ENCODE measurements at places on chromosomes 16 and 17.

GRCh38 chr17:75457047-75457654, 716 bp downstream of the TMEM94 start:
- peak; percentile 81 for DNase-seq

- no peak for DNase-seq
Measured at GRCh38 chr16:80200079-80200478, 340.7 kb upstream of the DYNLRB2 start.

DNA sequence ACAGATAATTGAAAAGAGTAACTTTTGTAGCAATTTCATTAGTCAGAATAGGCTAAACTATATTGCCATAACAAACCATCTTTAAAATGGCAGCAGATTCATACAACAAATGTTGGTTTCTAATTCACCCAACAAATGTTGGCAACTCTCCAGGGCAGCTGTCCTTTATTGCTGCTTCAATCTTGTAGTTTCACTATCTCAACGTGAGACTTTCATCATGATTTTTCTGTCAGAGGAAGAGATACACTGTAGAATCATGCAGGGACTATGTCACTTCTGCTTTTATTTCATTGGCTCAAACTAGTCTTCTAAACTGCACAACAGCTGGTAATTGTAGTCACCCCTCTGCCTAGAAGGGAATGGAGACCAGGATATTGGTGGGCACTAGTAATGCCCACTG, 174.2 kb downstream of the TANC2 start:
- no peak for DNase-seq

DNA sequence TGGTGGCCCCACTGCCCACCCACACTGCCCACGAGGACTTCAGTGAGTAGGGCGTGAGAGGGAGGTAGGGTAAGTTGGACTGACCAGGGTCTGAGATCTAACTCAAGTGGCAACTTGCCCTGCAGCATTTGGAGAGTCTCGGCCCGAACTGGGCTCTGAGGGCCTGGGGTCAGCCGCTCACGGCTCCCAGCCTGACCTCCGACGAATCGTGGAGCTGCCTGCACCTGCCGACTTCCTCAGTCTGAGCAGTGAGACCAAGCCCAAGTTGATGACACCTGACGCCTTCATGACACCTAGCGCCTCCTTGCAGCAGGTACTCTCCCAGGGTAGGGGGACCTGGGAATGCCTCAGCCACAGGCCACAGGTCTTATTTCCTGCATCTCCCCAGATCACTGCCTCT, 5.2 kb upstream of the NRN1L start:
- no peak for DNase-seq

GRCh38 chr17:2412561-2413021, 11.7 kb upstream of the MNT start:
- no peak for DNase-seq

DNA sequence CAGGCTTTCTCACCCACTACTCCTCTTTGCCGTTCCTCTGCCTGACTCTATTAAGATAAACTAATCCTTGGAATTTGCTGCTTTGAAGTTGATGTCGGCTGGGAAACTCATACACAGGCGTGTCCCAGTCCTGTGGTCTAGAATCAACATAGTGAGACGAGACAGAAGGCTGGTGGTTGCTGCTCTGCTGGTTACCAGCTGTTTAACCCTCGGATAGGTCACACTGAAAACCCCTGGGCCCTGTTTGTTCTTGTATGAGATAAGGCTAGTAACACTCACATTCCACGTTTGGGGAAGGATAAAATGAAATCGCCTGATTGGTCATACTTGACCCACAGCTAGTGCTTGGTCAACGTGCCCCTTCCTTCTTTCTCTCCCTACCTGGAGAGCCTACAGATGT, 517.0 kb downstream of the CDH13 start:
- no peak for DNase-seq

- peak; percentile 84 for DNase-seq
Measured at GRCh38 chr17:1730326-1731193, 6.1 kb downstream of the WDR81 start.

- DNase-seq: no peak
Measured at GRCh38 chr16:20916942-20917341, 16.4 kb downstream of the LYRM1 start.

DNA sequence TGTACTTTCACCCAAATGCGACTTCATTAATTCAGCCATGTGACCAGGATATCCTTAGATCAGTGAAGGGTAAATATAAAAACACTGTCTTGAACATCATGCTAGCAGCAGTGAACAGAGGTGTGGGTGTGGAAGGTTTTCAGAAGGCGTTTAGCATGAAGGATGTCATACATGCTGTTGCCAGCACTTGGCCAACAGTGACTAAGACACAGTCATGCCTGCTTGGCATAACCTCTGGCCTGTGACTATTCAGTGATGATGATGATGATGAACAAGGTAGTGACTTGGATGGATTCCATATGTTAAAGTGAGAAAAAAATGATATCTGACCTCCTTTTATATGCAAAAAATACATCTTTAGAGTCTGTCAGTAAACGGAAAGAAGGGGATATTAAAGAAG, 97.9 kb downstream of the MAP2K4 start:
- no peak for DNase-seq

DNA sequence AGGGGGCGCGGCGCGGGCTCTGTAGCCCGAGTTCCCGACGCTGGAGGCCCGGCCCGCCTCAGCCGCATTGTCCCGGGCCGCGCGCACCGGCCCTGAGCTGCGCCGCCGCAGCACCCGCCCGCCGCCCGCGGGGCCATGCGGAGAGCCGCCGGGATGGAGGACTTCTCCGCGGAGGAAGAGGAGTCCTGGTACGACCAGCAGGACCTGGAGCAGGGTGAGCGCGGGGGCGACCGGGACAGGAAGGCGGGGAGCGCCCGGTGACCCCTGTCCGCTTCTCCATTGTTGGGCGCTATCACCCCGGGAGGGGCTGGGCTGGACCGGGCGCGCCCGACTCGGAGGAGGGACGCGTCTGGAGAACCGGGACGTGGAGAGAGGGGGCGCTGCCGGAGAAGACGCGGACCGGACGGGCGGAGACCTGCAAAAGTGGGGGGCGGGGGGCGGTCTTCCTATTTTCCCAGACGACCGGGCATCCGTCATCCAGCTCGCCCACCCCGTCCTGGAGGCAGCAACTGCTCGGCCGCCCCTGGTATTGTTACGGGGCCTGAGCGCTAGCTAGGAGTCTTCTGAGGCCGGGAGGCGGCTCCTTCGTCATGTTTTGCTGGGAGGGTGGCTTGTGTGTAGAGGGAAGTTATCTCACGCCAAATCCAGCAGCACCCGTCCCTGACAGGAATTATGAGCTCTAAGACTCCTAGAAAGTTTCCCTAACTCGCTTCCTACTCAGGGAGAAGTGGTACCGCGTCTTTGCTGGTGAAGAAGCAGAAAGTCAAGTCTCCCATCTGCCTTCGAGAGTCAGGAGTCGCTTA, 678 bp downstream of the CDR2L start:
- DNase-seq: peak; percentile 92

GRCh38 chr16:90016339-90016950, 2.8 kb downstream of the DBNDD1 start:
- DNase-seq: no peak

DNA sequence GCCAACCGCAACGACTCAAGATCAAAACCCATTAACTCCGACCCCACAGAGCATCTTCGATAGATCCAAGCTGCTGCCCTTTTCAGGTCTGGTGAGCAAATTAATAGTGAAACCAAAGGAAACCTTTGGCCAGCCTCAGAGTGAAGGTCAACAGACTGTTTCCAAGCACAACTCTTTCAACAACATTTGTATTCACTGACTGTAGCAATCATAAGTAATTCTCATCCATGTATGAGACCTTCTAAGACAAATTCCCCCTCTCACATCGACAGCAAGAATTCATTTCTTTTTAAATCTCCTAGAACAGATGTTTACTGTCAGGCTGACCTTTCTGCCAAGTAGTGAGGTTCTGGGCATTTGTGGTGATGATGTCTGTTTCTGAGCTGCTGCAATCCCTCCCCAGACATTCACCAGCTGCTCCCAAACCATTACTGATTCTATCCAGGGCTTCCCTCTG, 64.2 kb downstream of the SLC39A11 start:
- DNase-seq: no peak

- DNase-seq: no peak
Measured at GRCh38 chr16:8623634-8624033, 2.1 kb downstream of the METTL22 start.

DNA sequence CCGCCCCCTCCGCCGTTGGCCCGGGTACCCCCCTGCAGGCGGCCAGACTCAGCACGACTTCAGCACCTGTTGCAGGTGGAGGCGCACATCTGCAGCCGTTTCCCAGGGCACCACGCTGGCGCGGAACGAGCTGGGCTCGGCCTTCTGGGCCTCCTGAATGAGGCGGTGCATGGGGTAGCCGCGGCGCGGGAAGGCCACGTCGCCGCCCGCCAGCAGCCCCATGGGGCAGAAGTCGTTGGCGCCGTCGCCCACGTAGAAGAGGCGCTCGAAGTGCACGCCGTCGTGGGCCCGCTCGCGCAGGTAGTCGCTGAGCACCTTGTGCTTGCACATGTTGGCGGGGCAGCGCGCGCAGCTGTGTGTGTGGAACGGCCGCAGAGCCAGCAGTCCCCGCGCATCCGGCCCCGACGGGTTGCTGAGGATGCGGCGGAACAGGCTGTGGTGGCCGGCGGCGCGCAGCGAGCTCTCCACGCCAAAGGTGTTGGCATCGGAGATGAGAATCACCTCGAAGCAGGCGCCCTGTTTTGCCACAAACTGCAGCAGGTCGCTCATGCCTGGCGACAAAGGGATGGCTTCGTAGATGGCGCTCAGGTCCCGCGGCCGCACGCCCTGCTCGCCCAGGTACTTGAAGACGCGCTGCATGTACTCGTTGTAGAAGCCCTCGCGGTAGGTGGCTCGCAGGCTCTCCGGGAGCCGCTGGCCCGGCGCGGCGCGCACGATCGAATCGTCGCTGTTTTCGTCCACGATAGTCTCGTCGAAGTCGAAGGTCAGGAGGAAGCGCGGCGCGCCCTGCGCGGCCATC, 6.2 kb downstream of the PHOSPHO1 start:
- no peak for DNase-seq

- DNase-seq: peak; percentile 70
Measured at GRCh38 chr17:43367737-43368242, 31.0 kb upstream of the ARL4D start.

DNA sequence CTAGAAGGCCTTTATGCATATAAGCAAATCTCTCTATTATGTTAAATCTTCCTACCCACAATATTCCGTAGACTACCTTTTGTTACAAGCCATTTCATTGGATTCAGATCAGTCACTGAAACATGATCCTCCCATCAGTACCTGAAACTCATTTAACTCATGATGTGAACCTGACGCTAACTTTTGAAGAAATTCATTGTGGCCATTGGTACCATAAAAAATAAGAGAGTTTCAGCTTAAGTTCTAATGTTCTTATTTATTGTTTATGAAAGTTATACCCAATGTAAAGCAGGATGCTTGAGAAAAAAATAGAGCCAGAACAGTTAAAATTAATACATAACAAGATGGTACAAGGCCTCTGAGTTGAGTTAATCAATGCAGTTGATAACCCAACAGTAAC, 439.6 kb downstream of the KCNJ2 start:
- no peak for DNase-seq

DNA sequence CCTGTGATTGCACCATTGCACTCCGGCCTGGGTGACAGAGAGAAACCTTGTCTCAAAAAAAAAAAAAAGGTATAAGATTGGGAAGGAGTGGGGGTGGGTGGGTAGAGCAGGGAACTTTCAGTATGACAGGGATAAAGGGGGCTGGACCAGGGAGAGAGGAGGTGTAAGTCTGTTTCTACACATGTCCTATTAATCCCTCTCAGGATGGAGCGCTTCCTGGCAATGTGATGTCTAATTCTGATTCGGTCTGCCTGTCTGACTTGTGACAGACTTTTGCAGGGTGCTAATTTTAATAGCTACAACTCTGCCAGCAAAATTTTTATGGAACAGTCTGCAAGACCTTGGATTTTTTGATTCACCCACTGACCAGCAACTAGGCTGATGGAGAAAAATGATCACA, 53.8 kb upstream of the SLC25A19 start:
- no peak for DNase-seq

GRCh38 chr17:81960130-81960958, 643 bp downstream of the NOTUM start:
- no peak for DNase-seq

GRCh38 chr17:50118076-50118827, 11.7 kb downstream of the SAMD14 start:
- DNase-seq: no peak

DNA sequence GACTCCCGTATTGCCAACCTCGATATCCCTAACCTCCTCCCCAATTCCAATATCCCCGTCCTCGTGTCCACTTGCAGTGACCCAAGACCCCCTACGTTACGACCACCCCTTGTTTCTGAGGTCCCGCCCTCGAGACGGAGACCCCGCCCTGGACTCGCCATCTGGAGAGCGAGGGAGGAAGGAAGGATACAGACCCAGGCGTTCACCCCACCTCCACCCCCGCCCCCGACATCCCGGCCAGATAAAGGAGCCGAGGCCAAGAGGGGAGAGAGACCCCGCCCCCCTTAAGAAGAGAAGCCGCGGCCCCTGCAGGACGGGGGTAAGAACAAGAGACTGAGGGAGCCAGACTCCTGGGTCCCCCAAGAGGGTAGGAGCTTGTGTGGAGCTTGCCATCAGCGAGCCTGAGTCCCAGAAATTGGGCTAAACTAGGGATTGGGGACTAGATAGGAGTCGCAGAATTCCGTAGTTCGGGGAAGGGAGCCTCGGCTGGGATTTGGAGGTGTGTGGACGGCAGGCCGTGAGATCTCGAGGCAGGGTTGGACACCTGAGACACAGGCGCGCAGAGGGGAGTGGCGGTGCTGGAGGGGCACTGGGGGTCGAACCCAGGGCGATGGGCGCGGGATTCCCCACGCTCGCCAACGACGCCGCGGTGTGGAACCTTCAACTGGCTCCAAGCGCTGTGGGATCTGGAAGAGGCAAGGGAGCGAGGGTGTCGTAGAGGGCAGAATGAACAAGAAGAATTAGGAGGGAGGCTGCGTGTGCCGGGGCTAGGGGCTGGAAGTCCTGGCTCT, at the start of gene BCL6B:
TSS of gene BCL6B (plus strand) at position 270 of the 791 bp plus-strand sequence. CDS start 622 bp downstream, outside the sequence.
- DNase-seq: no peak

GRCh38 chr16:58904291-58904690, 170.2 kb upstream of the GOT2 start:
- no peak for DNase-seq

GRCh38 chr17:77214743-77215142, 74.0 kb downstream of the SEC14L1 start:
- DNase-seq: no peak

DNA sequence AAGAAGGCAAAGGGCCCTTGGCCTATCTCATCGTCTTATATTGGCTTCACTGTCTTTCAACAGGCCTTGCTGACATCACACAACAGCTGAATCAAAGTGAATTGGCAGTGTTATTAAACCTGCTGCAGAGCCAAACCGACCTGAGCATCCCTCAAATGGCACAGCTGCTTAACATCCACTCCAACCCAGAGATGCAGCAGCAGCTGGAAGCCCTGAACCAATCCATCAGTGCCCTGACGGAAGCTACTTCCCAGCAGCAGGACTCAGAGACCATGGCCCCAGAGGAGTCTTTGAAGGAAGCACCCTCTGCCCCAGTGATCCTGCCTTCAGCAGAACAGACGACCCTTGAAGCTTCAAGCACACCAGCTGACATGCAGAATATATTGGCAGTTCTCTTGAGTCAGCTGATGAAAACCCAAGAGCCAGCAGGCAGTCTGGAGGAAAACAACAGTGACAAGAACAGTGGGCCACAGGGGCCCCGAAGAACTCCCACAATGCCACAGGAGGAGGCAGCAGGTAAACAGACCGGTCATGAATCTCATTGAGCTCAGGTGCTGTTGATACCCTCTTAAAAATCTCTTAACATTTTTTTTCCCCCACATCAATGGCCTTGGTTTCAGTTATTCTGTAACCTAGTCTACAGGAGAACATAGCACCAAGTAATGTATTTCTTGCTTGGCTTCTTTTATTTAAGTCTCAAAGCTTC, 64.7 kb downstream of the CDK12 start:
- no peak for DNase-seq

- DNase-seq: no peak
Measured at GRCh38 chr16:46649588-46650253, 28.5 kb upstream of the SHCBP1 start.

All from left forelimb (tissue), 1 donor.